ENCODE measurements at places on chromosomes 2 and 18.

DNA sequence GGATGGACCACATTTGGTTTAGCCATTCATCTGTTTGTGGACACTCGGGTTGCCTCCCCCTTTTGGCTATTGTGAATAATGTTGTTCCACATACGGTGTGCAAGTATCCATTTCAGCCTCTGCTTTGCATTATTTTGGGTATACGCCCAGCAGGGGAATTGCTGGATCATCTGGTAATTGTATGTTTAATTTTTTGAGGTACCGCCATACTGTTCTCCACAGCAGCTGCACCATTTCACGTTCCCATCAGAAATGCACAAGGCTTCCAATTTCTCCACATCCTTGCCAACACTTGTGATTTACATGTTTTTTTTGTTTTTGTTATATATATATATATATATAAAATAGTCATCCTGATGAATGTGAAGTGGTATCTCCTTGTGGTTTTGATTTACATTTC is 54.6 kb upstream of the TWIST2 start:
- no peak for DNase-seq

- DNase-seq: no peak
Observed at GRCh38 chr2:95050385-95051300, 25.1 kb downstream of the MAL start.

- no peak for DNase-seq
Observed at GRCh38 chr2:230627806-230628724, 84.6 kb upstream of the CAB39 start.

GRCh38 chr18:23784832-23785245 is 95.6 kb downstream of the LAMA3 start:
- DNase-seq: no peak

- no peak for DNase-seq
Observed at GRCh38 chr2:189260361-189260814, 80.8 kb upstream of the COL5A2 start.

- DNase-seq: no peak
Observed at GRCh38 chr2:37418956-37419355, 74.5 kb downstream of the QPCT start.

GRCh38 chr2:233794128-233794658 is 16.1 kb downstream of the MROH2A start:
- DNase-seq: no peak

- DNase-seq: no peak
Observed at GRCh38 chr2:16683576-16683975, 17.9 kb upstream of the CYRIA start.

- no peak for DNase-seq
Observed at GRCh38 chr18:60147323-60147722, 225.3 kb downstream of the MC4R start.

GRCh38 chr2:1972011-1972410 is 227.7 kb upstream of the PXDN start:
- DNase-seq: no peak
